ENCODE measurements at places on chromosomes 13 and 19.

GRCh38 chr13:99827011-99827772, 144.4 kb downstream of the ZIC5 start:
- DNase-seq: no peak

DNA sequence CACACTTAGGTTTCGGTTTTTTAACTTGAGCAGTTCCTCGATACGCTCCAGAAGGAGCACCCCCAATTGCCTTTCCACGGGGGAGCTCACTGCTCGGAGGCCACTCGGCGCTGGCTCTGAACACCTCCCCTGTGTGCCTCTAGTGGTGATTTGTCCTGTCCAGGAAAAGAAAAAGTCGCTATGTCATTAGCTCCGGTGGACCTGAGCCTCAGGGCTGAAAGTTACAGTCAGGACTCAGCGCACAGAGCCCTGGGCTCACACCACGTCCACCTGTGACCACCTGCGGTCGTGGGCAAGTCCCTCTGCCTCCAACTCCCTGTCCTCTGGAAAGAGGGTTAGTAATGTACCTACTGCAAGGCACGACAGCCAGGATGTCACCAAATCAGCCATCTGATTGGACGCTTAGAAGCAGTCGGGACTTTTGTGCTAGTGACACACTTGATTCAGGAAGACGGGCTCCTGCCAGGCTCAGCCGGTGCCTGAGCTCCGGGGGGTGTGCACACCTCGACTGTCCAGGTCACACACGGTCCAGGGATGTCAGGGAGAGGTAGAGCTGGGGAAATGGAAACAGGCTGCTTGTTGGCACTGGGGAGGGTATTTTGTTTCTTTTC, 3.9 kb upstream of the TMPRSS9 start:
- DNase-seq: no peak

DNA sequence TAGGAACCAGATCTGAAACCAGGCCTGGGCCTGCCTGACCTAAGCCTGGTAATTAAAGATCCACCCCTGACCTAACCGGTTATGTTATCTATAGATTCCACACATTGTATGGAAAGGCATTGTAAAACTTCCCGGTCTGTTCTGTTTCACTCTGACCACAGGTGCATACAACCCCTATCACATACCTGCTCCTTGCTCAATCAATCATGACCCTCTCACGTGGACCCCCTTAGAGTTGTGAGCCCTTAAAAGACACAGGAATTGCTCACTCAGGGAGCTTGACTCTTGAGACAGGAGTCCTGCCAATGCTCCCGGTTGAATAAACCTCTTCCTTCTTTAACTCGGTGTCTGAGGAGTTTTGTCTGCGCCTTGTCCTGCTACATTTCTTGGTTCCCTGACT, 27.3 kb upstream of the ZNF562 start:
- no peak for DNase-seq

- no peak for DNase-seq
Observed at GRCh38 chr19:7789447-7789846, 26.4 kb downstream of the CLEC4M start.

DNA sequence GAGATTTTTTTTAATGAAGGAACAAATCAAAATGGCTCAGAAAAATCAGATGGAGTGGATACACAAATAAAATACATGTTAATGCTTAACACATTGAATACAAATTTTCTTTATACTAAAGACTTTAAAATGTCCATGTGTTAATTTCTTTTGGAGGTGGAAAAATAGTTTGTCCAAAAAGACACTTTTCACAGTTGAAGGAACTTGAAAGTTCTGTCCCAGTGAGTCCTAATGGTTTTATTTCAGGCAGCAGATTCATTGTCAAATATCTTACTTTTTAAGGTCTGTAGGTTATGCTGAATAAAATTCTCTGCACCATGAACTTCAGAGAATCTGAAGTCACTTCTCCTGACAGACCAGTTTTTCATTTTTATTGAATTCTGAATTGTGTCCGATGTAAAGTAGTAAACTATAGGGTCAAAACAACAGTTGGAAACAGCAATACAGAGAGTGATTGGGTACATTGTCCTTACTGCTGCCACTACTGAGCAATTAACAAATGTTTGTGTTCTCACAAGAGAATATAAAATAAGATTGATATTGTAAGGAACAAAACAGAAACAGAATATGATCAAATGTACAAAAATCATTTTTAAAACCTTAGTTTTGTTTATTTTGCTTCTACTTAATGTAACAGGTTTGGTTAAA, 1.6 kb downstream of the LPAR6 start:
- no peak for DNase-seq

DNA sequence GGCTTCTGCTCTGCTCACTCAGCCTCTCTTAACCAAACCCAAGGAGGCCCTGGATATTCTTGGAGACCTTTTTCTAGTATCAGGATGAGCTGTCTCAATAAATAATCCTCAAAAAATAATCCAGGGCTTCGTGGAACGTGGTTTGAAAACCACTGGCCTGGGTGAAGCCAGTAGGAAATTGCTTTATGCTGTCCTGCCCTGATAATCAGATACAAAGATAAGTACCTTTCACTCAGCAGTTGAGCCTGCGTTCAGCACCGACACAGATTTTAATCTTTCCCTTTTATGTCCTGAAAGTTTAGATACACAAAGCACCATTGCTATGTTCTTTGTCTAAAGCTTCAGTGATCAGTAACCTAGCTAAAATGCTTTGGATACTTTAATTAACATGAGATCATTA, 460.0 kb downstream of the RFC3 start:
- no peak for DNase-seq

GRCh38 chr13:113981611-113982295, 7.9 kb upstream of the C13orf46 start:
- DNase-seq: no peak

- no peak for DNase-seq
Observed at GRCh38 chr19:8396563-8397203, 6.5 kb downstream of the RAB11B start.

DNA sequence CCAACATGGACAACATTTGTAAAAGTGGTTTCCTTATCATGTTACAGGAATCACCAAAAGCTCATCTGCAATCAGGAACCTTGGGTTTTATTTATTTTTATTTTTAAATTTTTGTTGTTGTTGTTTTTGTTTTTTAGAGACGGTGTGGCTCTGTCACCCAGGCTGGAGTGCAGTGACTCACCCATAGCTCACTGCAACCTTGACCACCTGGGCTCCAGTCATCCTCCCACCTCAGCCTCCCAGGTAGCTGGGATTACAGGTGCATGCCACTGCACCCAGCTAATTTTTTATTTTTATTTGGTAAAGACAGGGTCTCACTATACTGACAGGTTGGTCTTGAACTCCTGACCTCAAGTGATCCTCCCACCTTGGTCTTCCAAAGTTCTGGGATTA, 13.6 kb upstream of the SERP2 start:
- no peak for DNase-seq

DNA sequence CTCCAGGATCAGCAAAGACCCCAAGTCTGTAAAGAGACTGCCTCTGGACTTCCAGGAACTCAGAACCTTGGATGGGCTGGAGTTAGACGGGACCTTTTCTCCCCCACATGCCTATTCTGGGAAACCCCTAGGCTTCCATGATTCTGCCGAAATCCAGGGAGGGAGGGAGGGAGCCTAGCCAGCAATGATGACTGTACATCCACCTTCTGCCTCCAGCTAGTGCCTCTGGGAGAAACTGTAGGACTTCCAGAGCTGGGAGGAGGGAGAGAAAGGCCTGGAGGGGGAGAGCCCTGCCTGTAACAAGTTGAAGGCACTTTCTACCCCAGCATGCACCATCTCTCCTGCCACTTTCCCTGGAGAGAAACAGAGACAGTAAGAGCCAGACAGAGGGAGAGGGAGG, 6.0 kb upstream of the HAS1 start:
- no peak for DNase-seq

- peak; percentile 15 for DNase-seq
Observed at GRCh38 chr19:6047741-6048251, 62.5 kb downstream of the RFX2 start.

DNA sequence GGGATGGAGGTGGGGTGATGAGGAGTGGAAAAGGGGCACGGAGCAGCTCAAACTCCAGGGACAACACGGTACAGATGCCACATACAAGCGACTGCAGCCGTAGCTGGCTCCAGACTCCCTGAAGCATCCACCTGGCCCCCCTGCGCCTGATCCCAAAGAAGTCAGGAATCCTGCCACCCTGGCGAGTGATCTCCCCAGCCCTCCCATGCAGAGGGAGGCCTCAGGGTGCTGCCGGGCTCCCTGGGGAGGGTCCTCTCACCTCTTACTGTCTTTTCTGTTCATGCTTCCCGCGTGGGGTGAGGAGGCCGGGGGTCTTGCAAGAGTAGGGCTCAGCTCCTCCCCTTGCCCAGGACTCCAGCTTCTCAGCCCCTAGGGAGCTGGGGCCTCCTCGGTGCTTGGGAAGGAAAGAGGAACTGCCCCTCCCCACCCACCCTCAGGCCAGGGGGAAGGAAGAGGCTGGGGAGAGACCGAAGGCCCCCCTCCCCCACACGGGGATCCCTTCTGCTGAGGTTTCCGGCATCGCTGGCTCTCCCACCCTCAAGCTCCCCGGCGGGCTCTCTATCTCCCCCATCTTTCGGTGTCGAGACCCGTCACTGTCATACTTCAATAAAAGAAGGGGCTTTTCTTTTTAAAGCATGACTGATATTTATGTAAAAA, at the start of gene RASGRP4:
RASGRP4 (minus strand) TSS at position 410 of the 657 bp plus-strand sequence; CDS start at position 282, 128 bp downstream.
- DNase-seq: no peak

- no peak for DNase-seq
Observed at GRCh38 chr13:27151798-27152599, 19.6 kb downstream of the USP12 start.

DNA sequence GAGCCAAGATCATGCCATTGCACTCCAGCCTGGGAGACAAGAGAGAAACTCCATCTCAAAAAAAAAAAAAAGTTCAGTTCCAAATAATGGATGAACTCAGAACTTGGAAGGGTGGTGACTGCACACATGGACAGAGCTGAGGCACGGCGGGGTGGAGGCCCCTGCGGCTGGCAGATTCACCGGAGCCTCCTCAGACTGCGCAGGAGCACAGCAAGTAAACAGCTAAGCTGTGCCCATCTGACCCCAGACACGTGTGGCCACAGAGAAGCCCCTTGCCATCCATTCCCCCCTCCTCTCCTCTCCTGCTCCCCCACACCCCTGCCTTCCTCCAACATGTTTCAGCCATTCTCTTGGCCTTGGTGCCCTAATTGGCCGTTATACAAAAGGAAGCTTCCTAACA, 15.6 kb upstream of the PROZ start:
- DNase-seq: no peak

DNA sequence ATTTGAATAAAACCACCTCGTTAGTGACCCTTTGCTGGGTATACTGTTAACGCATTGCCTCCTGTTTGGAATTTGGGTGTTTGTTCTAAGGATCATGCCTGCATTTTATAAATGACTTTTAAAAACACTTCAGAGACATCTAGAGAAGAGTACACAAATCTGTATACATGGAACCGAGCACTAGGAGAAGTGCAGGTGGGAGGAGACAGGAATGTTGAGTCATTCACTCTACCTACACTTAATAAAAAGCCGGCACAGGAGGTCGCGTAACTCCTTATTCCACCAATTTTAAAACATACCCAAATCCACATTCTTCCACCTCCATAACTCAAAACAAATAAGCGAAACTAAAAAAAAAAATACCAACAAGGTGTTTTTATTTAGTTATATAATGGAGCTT, 48.6 kb downstream of the FGF9 start:
- DNase-seq: no peak

- no peak for DNase-seq
Observed at GRCh38 chr19:40976724-40977123, 14.4 kb upstream of the CYP2B6 start.

DNA sequence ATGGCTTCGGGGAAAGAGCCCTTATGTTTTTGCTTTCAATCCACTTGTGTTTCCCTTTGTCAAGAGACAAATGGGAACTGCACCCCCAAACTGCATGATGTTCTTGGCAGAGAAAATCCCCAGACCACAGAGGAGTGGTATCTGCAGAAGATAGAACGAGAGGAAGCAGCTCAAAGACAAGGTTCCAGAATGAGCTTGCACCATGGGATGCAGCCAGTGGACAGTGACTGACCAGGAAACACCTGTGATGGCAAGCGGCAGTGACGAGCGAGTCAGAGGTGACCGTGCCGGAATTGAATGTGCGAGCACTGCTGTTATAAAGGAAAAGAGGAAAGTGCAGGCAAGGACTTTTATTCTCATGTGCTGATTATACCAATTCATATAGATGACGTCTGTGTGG, 46.3 kb downstream of the IRS2 start:
- DNase-seq: no peak

GRCh38 chr19:19642506-19643157, 825 bp downstream of the GMIP start:
- no peak for DNase-seq

- no peak for DNase-seq
Observed at GRCh38 chr13:106565127-106565775, 2.7 kb downstream of the ARGLU1 start.

Measured in NCI-H2029 (cell line).